Liver (tissue), 10 donors: ENCODE measurements at places on chromosomes 5 and 9.
A peak's percentile ranks its signal among the peaks of the same experiment; 100 is the strongest.

- H3K27me3 ChIP-seq = no peaks in the 10 kb centered on the region
- H3K27ac ChIP-seq = no peak overlapping the region
- no peaks in the 10 kb centered on the region for H3K4me1 ChIP-seq
- no peak for DNase-seq
Measured at GRCh38 chr5:67333171-67333570, 136.6 kb upstream of the CD180 start.

DNA sequence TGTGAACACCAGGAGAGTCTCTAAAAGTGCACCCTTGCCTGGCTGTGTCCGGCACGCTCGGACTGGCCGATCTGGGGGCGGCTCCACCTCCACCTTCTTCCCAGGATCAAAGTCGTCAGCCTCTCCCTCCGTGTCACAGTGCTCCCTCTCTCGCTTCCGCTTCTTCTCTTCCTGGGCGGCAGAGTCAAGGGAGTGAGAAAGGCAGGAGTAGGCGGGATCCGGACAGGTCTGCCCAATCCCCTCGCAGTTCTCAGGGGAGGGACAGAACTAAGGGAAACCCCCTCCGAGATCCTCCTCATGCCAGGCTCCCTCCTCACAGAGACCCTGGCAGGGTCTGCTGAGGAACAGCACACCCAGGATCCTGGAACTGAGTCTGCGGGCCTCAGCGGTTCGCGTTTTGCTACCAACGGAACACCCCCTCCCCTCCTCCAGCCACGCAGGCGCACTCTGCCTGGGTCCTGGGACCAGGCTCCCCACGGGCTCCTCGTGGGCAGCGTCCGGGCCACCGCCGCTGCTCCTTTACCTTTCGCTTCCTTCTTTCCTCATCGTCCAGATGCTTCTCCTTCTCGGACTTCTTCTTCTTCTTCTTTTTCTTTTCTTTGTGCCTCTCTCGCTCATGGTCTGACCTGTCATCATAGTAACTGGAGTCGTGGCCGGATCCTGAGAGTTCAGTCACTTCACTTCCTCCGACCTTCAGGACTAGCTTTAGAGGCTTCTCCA lies 1.3 kb downstream of the BRD9 start:
- no peaks in the 10 kb centered on the region for H3K27me3 ChIP-seq
- peaks cover 5% of the 10 kb centered on the region for H3K36me3 ChIP-seq
- H3K27ac ChIP-seq = no peak overlapping the region
- no peak for DNase-seq
- H3K4me1 ChIP-seq = peaks cover 10% of the 10 kb centered on the region

DNA sequence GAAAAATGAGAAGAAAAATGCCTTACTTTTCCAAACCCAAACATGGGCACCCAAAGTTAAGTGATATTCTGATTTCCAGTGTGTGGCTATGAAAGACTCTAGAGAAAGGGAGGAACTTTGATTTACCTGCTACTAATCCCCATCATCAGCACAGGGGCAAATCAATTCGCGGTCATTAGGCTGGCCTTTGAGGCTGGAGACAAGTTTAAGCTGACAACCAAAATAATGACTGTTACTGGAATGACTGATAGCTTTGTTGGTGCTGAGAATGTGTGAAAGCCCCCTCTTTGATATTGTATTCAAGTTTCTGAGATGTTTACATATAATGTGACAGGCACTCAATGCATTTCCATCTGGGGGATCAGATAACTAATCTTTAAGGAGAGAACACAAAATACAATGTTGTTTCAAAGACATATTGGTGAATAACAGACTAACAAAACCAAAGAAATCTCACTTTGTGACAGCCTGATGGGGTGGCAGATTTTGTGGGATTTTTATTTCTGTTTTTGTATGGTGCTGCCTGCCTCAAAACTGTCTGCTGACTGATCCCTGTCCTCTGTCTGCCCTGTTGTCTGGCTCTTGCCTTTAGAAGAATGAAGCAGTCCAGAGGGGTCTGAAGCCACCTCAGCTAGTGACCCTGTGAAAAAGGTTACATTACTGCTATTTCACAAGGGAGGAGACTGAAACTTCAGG lies 12.6 kb upstream of the INSYN2B start:
- peaks cover 5% of the 10 kb centered on the region for H3K36me3 ChIP-seq
- no peak for DNase-seq
- H3K4me3 ChIP-seq = no peak overlapping the region
- no peaks in the 10 kb centered on the region for H3K27me3 ChIP-seq
- H3K4me1 ChIP-seq = no peaks in the 10 kb centered on the region

DNA sequence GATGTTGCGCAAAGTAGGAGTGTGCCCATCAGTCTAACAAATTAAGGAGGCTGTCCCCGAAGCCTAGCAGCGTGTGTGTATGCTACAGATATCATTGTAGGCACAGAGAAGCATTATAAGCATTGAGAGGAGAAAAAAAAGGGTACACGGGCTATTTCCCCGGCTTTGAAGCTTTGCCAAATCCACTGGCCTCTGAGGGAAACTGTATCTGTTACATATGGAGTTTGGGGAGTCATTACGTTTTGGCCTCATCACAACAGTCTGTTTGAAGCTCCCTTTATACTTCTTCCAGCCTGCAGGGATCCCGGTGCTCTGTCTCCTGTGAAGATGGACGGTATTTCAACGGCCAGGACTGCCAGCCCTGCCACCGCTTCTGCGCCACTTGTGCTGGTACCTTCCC lies 205.9 kb downstream of the RFK start:
- no peaks in the 10 kb centered on the region for H3K36me3 ChIP-seq
- no peak overlapping the region for H3K27ac ChIP-seq
- no peaks in the 10 kb centered on the region for H3K4me1 ChIP-seq
- no peak for DNase-seq
- H3K27me3 ChIP-seq = no peaks in the 10 kb centered on the region

GRCh38 chr5:111584651-111585050 lies 72.3 kb upstream of the STARD4 start:
- H3K27ac ChIP-seq = no peak overlapping the region
- H3K27me3 ChIP-seq = no peaks in the 10 kb centered on the region
- H3K4me3 ChIP-seq = no peak overlapping the region
- no peaks in the 10 kb centered on the region for H3K36me3 ChIP-seq
- no peaks in the 10 kb centered on the region for H3K4me1 ChIP-seq

- DNase-seq = no peak
- H3K36me3 ChIP-seq = peaks cover 3% of the 10 kb centered on the region
Measured at GRCh38 chr5:81606150-81606549, 144.7 kb downstream of the SSBP2 start.

GRCh38 chr9:103816146-103816545 lies 278.0 kb upstream of the SMC2 start:
- no peak overlapping the region for H3K27ac ChIP-seq

DNA sequence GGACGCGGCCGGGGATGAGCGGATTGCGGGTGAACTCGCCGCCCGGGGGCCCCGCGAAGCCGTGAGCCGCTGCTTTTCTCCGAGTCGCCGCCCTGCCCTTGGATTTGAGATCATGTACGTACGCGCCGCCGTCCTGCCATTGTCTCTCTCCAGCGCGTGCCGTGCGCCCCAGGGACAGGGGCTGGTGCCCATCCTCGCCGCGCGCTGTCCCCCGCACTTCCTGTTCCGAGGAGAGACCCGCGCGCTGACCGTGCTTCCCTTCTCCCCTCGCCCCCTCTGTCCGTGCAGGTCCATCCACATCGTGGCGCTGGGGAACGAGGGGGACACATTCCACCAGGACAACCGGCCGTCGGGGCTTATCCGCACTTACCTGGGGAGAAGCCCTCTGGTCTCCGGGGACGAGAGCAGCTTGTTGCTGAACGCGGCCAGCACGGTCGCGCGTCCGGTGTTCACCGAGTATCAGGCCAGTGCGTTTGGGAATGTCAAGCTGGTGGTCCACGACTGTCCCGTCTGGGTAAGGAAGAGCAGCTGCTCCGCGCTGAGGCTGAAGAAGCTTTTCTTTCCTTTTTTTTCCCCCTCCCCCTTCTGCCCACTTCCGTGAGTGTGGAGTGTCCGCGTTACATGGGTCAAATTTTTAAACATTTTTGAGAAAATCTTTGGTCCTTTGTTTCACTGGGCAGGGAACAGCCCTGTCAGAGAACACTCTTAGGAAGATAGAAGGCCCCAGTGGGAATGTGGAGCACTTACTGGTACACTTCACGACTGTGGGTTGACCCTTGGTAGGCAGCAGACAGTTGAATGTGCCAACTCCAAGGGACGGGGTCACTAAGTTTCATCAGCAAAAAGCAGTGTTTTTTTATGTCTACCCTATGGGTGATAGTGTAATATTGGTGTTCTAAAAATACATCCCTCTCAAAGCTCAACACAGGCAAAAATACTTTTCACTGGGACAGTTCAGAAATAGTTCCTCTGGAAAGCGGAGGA lies 727 bp downstream of the RHOBTB3 start:
- H3K4me3 ChIP-seq = peak overlapping the region; percentile 93
- no peaks in the 10 kb centered on the region for H3K27me3 ChIP-seq
- peaks cover 47% of the 10 kb centered on the region for H3K4me1 ChIP-seq

- peak overlapping the region; percentile 14 for H3K27ac ChIP-seq
- peaks cover 4% of the 10 kb centered on the region for H3K36me3 ChIP-seq
- H3K4me3 ChIP-seq = peak overlapping the region; percentile 57
- no peak for DNase-seq
- H3K4me1 ChIP-seq = peaks cover 49% of the 10 kb centered on the region
Measured at GRCh38 chr5:148395031-148395430, 11.3 kb downstream of the FBXO38 start.

DNA sequence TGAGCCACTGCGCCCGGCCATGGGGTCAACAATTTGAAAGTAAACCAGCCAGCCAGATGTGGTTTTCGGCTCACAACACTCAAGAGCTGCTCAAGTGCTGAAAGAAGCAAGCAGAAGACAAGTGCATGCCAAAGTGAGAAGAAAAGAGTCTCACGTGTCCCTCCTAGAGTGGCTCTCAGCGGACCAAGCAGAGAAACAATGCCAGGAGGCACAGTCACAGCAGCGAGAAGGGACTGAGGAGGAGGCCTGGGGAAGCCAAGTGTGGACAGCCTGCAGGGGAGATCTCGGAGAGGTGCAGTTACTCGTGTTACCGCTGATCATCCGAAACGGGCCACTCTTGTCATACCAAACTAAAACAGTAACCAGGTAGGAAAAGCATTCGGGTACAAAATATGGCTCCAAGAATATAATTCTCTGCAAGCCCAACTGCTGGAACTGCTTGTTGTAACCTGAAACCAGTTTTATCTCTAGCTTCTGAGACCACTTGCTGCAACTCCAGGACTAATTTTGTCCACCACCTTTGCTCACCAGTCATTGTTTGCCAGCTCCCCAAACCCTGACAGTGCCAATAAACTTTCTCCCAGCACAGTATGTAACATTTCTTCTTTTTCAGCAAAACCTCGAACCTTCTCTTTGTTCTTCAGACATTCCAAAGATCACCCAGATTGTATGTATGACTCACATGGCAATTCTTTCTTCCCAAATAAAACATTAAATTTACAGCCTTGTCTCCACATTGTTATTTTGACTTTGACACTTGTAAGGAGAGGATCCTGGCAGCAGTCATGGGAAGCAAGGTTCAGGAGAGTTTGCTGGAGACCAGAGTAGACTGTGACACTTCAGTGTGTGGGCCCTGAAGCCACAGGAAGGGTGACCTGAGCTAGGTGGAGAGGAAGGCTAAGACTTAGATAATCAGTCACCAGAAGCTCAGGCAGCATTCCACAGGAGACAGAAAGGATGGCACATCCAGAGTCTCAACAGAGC lies 6.3 kb downstream of the SLC35D2 start:
- no peak overlapping the region for H3K4me3 ChIP-seq
- DNase-seq = no peak
- peaks cover 2% of the 10 kb centered on the region for H3K36me3 ChIP-seq
- peaks cover 1% of the 10 kb centered on the region for H3K4me1 ChIP-seq

- H3K27ac ChIP-seq = no peak overlapping the region
- DNase-seq = no peak
- H3K27me3 ChIP-seq = no peaks in the 10 kb centered on the region
Measured at GRCh38 chr5:32773944-32774343, 62.8 kb downstream of the NPR3 start.

GRCh38 chr9:114910541-114910940 lies 19.9 kb downstream of the TNFSF8 start:
- no peak for DNase-seq
- no peak overlapping the region for H3K27ac ChIP-seq
- no peaks in the 10 kb centered on the region for H3K36me3 ChIP-seq

DNA sequence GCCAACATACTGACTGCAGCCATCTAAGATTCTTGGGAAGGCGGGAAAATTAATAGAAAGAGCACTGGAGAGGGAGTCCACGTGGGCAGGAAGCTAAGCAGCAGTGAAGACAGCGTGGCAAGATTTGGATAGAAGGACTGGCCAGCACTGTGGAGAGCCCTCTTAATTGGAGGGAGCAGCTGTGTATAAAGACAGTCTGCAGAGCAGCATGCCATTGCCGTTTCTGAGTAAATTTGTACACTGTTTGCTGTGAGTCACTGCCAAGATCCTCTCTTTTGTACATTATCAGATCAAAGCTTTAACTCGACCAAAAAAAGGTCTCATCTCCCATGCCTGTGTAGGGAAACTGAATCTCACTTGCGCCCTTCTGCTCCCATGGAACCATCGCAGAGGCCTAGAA lies 45.3 kb downstream of the INSYN2B start:
- no peaks in the 10 kb centered on the region for H3K4me1 ChIP-seq
- no peaks in the 10 kb centered on the region for H3K36me3 ChIP-seq
- no peaks in the 10 kb centered on the region for H3K27me3 ChIP-seq
- no peak for DNase-seq
- no peak overlapping the region for H3K4me3 ChIP-seq
- H3K27ac ChIP-seq = no peak overlapping the region

- no peak overlapping the region for H3K27ac ChIP-seq
- no peaks in the 10 kb centered on the region for H3K4me1 ChIP-seq
- no peak overlapping the region for H3K4me3 ChIP-seq
- no peaks in the 10 kb centered on the region for H3K27me3 ChIP-seq
- DNase-seq = no peak
Measured at GRCh38 chr5:116135344-116135743, 50.5 kb downstream of the COMMD10 start.

DNA sequence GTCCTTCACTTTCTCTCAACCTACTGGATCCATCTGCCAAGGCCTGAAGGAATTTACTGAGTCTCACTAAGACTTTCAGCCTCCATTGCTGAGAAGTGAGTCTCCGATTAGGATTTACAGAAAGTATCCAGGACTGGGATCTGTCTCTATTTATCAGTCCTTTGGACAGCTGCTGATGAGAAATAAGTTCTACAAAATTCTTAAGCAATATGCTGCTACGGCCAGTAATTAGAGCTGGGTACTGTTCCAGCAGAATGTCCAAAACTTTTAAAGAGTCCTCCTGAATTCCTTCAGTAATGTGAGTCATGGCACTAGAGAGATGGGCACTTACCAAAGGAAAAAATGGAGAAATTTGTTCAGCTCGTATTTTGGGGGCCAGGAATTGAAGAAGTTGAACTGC lies 5.9 kb downstream of the TEX10 start:
- H3K4me3 ChIP-seq = no peak overlapping the region
- H3K27ac ChIP-seq = no peak overlapping the region
- H3K27me3 ChIP-seq = no peaks in the 10 kb centered on the region
- H3K4me1 ChIP-seq = peaks cover 9% of the 10 kb centered on the region

DNA sequence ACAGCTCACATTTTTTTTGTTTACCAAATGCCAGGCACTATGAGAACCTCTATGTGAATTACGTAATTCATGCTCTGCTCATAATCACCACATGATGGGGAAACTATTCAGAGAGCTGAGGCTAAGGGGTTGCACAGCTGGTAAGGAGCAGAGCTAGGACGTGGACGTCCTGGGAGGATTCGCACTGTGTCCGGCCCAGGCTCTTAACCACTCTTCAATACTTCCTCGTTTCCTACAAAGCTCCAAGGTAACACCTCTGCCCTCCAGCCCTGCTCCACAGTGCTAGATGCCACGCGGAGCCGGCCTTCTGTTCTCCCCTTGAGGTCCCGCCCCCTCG lies 8.7 kb downstream of the PHF19 start:
- H3K27ac ChIP-seq = peak overlapping the region; percentile 69
- peaks cover 11% of the 10 kb centered on the region for H3K4me1 ChIP-seq
- H3K27me3 ChIP-seq = no peaks in the 10 kb centered on the region
- no peak for DNase-seq
- peaks cover 2% of the 10 kb centered on the region for H3K36me3 ChIP-seq
